SJSA1 (cell line): ENCODE measurements at places on chromosomes 4 and X. TPM values are rescaled to one million over a fixed set of nuclear protein-coding genes. Genes with fewer than 3 reads are reported as not detected.

Gene LDB2
- total RNA-seq, result 8.0 and 16.5 TPM in 2 replicates

Gene ABCG2
- 11.9 and 14.5 TPM in 2 replicates for total RNA-seq

Gene USP17L11
- not detected in 2 replicates for total RNA-seq

Gene IL2
- not detected in 2 replicates for total RNA-seq

Gene PPARGC1A
- total RNA-seq, result 0.18 and 0.19 TPM in 2 replicates

Gene ZDHHC15
- not detected in 2 replicates for total RNA-seq

Gene RPL34
- 673 and 767 TPM in 2 replicates for total RNA-seq

DNA sequence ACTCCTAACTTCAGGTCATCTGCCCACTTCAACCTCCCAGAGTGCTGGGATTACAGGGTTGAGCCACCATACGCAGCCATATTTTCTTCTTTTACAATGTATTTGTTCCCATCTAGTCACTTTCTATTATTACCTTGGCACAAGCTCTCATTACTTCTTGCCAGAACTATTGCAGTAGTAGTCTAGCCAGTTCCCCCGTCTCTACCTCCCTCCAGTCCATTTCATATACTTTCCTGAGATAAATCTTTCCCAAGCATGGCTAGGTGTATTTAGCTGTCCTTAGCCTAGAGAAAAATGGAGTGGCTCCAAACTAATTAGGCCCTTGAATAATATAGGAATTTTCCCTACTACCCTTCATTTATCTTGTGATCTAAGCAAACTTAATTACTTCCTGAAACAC is 412.2 kb downstream of the RPA4 start:
- no peak overlapping the region for H3K4me3 ChIP-seq
- no peak for DNase-seq
- no peaks in the 10 kb centered on the region for H3K4me1 ChIP-seq
- no peaks in the 10 kb centered on the region for H3K36me3 ChIP-seq

DNA sequence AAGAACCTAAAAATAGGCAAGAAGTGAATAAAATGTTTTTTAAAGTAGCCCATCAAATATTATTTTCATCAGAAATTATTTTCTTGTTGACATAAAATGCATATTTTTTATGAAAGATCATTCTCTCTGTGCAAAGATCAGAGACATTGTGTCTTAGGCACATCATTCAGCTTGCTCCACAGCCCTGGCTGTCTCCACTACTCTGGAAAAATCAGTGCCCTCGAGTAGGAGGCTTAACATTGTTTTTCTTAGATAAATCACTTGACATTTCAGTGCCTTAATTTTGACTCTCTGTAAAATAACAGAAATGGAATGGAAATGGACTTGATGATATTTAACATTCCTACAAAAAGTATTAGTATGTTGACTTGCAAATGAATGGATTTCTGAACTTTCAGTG is 77.9 kb downstream of the FAT4 start:
- H3K4me3 ChIP-seq, result no peak overlapping the region
- no peaks in the 10 kb centered on the region for H3K27me3 ChIP-seq
- peaks cover 50% of the 10 kb centered on the region for H3K4me1 ChIP-seq
- DNase-seq, result no peak
- H3K27ac ChIP-seq, result no peak overlapping the region
- H3K36me3 ChIP-seq, result peaks cover 3% of the 10 kb centered on the region; the same call in 1 of the 2 replicates

- no peak overlapping the region for H3K27ac ChIP-seq
- no peaks in the 10 kb centered on the region for H3K4me1 ChIP-seq
- H3K4me3 ChIP-seq, result no peak overlapping the region
- DNase-seq, result no peak
Observed at GRCh38 chrX:82658492-82658891, 849.6 kb upstream of the POU3F4 start.

DNA sequence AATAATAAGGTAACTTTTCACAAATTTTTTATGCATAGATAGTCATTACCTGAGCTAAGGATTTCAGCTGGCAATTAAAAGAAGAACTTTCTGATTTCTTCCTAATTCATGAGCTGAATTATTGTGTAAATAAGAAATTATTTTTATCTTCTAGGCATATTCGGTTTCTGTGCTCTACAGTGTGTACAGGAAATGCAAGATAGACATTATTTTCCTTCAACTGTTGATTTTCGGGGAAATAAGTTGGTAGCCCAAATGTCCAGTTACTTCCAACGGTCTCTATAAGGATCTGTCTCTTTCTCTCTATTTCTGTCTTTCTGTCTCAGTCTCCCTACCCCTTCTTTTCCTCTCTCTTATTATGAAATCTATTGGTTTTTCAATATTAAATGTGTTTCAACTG is 137.3 kb upstream of the CLNK start:
- no peaks in the 10 kb centered on the region for H3K27me3 ChIP-seq

GRCh38 chrX:68650491-68650890 is 3.0 kb downstream of the STARD8 start:
- no peak overlapping the region for H3K4me3 ChIP-seq
- H3K27ac ChIP-seq, result no peak overlapping the region
- DNase-seq, result no peak

DNA sequence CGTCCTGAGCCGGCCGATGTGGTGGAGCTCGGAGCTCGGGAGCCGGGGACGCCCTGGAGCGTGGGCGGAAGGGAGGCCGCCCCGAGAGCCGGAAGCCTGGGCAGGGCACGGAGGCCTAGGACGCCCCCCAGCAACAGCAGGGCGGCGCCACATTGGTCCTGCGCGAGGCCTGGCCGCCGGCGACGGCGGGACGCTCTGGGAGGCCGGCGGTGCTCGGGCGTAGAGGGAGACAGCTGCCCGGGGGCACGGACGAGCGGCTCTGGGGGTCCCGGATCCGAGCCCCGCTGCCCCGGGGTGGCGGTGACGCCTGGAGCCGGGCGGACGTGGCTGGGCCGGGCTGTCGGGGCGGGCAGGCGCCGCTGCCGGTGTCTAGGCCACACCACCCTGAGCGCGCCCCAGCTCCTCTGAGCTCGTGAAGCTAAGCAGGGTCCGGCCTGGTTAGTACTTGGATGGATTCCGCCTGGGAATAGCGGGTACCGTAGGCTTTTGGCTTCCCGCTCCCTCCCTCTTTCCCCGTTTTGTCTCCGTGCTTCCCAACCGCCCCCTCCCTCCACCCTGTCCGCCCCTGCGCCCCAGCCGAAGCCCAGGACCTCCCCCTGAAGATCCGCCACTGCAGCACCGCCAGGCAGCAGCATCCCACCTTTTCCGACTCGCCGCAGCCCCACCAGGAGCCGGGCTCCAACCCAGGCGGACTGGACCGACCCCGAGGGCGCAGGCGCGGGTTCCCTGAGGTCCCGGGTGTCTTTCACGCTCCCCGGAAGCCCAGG is 12.1 kb downstream of the FRG2 start:
- no peak for DNase-seq
- no peaks in the 10 kb centered on the region for H3K27me3 ChIP-seq
- H3K4me1 ChIP-seq, result no peaks in the 10 kb centered on the region
- H3K36me3 ChIP-seq, result no peaks in the 10 kb centered on the region
- H3K27ac ChIP-seq, result no peak overlapping the region

DNA sequence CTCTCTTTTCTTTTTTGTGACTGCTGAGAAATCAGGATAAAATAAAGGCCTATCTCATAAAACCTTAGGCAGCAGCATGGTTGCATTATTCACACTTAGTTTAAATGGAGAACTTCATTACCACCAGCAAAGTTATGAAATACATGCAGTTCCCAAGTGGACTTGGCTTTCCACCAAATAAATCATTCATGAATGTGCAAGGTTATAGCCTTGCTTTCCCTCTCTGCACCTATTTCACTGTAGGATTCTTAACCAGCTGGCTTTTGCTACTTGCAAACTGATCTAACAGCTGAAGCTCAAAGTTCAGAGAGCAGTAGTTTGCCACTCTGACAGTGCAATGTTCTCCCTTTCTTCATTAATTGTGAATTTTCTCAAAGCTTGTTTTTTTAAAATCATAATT is 140.1 kb upstream of the SMIM31 start:
- no peak overlapping the region for H3K27ac ChIP-seq
- no peaks in the 10 kb centered on the region for H3K4me1 ChIP-seq
- no peak overlapping the region for H3K4me3 ChIP-seq
- no peak for DNase-seq
- H3K27me3 ChIP-seq, result no peaks in the 10 kb centered on the region

DNA sequence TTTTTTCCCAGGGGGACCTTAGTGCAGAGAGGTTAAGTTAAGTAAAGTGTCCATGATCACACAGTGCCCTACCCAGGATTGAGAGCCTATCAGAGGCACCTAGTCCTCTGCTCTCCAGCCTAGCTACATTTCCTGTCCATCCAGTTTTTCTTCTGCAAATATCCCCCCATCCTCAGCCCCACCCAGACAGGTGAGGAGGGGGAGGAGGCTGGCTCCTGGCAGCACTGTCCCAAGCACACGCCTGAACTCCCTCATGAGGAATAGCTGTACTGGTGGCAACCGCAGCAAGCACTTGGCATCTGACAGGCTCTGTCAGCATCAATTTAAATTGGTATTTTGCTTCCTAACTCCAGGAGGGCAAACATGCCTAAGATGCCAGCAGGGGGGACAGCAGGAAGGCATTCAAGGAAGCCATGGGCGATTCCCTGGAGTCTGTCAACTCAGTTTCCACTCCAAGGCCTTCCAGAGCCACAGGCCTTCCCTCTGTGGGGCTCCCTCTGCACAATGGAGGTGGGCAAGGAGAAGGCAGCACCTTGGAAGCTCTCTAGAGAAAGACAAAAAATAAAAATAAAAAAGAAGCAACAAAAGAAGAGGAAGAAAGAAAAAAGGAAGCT is 6.4 kb upstream of the FRMPD3 start:
- no peak for DNase-seq
- no peak overlapping the region for H3K4me3 ChIP-seq
- no peaks in the 10 kb centered on the region for H3K4me1 ChIP-seq
- no peak overlapping the region for H3K27ac ChIP-seq

- peak; percentile 54 for DNase-seq
- no peaks in the 10 kb centered on the region for H3K36me3 ChIP-seq
- H3K27me3 ChIP-seq, result no peaks in the 10 kb centered on the region
Observed at GRCh38 chr4:186789651-186790050, 66.0 kb upstream of the FAT1 start.

DNA sequence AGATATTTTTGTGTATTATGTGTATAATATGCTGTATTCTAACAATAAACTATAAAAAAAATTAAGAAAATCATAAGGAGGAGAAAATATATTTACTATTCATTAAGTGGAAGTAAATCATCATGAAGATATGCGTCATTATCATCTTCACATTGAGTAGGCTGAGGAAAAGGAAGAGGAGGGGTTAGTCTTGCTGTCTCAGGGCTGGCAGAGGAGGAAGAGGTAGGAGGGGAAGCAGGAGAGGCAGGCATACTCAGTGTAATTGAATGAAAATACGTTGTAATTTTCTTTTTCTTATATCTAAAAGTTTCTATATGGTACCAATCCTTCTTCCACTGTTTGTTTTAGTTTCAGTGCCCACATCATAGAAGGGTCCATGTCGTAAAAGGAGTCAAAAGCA is 9.8 kb upstream of the TMEM185A start:
- H3K4me1 ChIP-seq, result peaks cover 38% of the 10 kb centered on the region
- no peak overlapping the region for H3K27ac ChIP-seq
- no peaks in the 10 kb centered on the region for H3K27me3 ChIP-seq

DNA sequence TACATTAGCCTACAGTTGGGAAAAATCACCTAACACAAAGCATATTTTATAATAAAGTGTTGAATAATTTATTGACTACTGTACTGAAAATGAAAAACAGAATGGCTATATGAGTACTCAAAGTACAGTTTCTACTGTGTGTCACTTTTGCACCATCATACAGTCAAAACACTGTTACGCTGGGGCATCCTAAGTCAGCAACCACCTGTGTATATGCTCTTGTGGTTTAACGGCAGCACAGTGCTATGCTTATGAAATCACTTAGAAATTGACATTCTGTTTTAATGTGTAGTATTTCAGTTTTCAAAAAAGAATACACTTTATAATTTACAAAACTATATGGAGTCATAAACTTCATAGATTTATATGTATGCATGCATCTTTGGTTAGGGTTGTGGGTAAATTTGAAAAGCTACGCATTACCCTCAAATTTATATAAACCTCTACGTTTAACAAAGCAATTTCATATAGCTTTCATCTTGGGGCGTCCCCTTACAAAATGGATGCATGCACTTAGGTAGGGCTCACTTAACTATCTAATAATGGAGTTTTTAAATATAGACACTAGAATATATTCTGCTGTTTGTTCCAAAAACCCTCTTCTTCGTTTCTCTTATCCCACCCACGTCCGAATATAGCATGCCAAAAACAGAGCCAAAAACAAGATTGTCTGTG is 690 bp upstream of the NEIL3 start:
- no peak for DNase-seq
- H3K4me3 ChIP-seq, result peak overlapping the region; percentile 67
- H3K36me3 ChIP-seq, result peaks cover 8% of the 10 kb centered on the region; the same call in 1 of the 2 replicates
- H3K4me1 ChIP-seq, result peaks cover 11% of the 10 kb centered on the region
- H3K27me3 ChIP-seq, result no peaks in the 10 kb centered on the region

- no peak for DNase-seq
- H3K27me3 ChIP-seq, result no peaks in the 10 kb centered on the region
- no peak overlapping the region for H3K27ac ChIP-seq
- H3K4me1 ChIP-seq, result peaks cover 50% of the 10 kb centered on the region
Observed at GRCh38 chrX:2698604-2699003, 7.5 kb downstream of the CD99 start.

- no peak overlapping the region for H3K4me3 ChIP-seq
- no peaks in the 10 kb centered on the region for H3K36me3 ChIP-seq
- no peak for DNase-seq
- no peaks in the 10 kb centered on the region for H3K27me3 ChIP-seq
Observed at GRCh38 chr4:15926486-15926885, 12.1 kb downstream of the FGFBP1 start.

DNA sequence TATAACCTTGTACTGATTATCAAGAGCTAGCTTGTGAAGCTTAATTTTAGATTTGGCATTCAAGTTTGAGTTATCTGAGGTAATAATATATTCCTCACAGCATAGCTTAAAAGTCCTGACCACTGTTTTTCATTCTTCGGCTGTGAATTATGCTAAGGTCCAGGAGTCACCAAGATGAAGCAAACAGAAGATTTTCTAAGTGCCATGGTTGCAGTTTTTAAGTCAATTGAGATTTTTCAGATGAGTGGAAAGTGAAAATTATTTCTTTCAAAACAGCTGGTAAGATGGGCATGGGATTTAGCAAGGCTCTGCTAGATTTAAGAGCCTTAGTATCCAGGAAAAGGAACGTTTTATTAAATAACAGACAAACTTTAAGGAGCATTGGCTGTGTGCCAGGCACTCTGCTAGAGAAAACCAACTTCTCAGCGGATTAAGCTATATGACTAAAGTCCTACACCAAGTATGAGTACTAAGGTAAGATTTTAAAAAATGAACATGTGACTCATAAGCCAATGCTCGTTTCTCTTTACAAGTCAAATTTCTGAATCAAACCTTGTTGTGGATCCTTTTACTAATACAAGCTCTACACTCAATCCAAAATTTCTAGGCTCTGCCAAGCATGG is 149.9 kb upstream of the IL15 start:
- H3K27ac ChIP-seq, result no peak overlapping the region
- no peak for DNase-seq
- no peak overlapping the region for H3K4me3 ChIP-seq
- no peaks in the 10 kb centered on the region for H3K27me3 ChIP-seq

DNA sequence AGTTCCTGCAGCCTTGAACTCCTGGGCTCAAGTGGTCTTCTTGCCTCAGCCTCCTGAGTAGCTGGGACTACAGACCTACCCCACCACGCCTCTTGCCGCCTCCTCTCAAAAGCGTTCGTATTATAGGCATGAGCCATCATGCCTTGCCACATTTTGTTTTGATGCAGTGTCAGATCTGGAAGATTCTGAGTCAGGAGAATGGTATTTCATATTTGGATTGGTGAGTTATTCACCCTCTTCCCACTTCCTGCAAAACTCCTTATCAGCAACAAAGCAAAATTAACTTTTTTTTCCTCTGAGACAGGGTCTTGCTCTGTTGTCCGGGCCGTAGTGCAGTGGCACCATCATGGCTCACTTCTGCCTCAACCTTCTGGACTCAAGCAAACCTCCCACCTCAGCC is 29.6 kb downstream of the REST start:
- DNase-seq, result peak; percentile 76
- H3K4me1 ChIP-seq, result peaks cover 12% of the 10 kb centered on the region
- H3K27me3 ChIP-seq, result no peaks in the 10 kb centered on the region
- no peak overlapping the region for H3K4me3 ChIP-seq
- H3K27ac ChIP-seq, result peak overlapping the region; percentile 46
